Stomach (tissue), 19 donors: ENCODE measurements at places on chromosomes 16 and 17. TPM values are rescaled to one million over a fixed set of nuclear protein-coding genes. Genes with fewer than 3 reads are reported as not detected.

The CD300LF gene
- 0.95 TPM for polyA plus RNA-seq

The DDX52 gene
- polyA plus RNA-seq, result 9.6 TPM

The ZSCAN32 gene
- polyA plus RNA-seq, result 7.7 TPM

The CASKIN2 gene
- 5.4 TPM for polyA plus RNA-seq

The PLCG2 gene
- 0.87 TPM for polyA plus RNA-seq

The HOXB8 gene
- polyA plus RNA-seq, result 0.56 TPM
